Hippocampal formation (tissue), 2 donors: ENCODE measurements at places on chromosomes 16 and 17.

GRCh38 chr17:58529275-58529674, 14.8 kb upstream of the MTMR4 start:
- peak; percentile 78 for DNase-seq

- DNase-seq = no peak
Observed at GRCh38 chr17:76667491-76667755, 23.9 kb upstream of the ST6GALNAC1 start.

GRCh38 chr16:88393034-88393433, 10.3 kb downstream of the ZNF469 start:
- DNase-seq = no peak

DNA sequence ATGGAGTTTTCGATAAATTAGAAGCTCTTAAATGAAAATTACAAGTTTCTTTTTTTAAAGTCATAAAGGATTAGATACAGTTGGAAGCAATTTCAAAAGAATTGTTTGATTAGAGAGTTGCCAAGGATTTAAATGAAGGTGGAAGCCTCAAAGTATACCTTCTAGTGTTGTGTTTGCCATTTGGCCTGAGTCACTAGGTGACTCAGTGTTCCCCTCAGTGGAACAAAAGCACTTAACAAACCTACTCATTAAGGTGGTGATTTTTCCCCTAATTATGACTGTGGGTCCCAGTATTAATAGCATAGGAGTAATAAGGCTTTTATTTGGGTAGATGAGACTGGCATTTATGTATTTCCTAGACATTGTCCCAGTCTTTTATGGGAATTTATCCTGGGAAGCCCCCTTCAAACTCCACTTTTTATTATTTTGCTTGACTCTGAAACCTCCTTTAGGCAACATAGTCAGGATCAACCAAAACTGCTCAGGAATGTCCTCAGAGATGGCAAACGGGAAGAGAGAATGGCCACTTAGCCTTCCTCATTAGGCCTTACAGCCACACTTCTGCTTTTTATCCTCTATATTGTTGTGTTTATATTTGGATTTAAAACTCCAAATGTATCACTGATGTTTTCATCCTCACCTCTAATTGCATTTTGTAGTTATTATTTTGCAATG, 161.0 kb downstream of the FTO start:
- DNase-seq = no peak

GRCh38 chr16:61836804-61837393, 199.3 kb downstream of the CDH8 start:
- peak; percentile 5 for DNase-seq

GRCh38 chr17:42333053-42333452, 44.8 kb downstream of the STAT5A start:
- DNase-seq = no peak

GRCh38 chr17:17947966-17948365, 24.2 kb downstream of the TOM1L2 start:
- no peak for DNase-seq

GRCh38 chr17:68035131-68035522, 408 bp upstream of the KPNA2 start:
- peak; percentile 97 for DNase-seq

GRCh38 chr17:40605306-40605705, 40.0 kb upstream of the CCR7 start:
- DNase-seq = no peak
